SK-MEL-5 (cell line): ENCODE measurements at places on chromosomes 4 and X.

DNA sequence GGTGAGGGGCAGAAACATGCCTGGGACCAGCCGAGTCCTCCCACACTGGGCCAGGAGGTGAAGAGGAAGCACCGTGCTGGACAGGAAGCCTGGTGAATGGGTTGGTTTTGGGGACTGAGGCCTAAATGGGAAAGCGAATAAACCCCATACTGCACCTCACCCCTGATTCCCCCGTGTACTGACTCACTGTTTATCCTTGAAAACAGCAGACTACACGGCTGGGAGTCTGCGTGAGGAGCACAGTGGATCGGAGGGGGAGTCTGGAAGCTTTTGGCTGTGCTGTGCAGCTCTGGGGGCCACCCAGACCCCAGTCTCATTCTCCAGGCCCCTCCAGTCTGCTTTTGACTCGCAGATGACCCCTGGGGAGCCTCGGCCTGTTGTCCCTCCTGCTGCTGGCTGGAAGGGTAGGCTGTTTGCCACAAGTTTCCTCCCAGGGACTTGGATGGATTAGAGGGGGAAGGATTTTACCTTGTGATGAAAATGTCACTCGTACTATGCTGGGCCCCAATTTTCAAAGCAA is 90.0 kb downstream of the PSAPL1 start:
- DNase-seq: no peak

GRCh38 chr4:164748375-164748774 is 5.6 kb upstream of the SMIM31 start:
- DNase-seq: peak; percentile 51

DNA sequence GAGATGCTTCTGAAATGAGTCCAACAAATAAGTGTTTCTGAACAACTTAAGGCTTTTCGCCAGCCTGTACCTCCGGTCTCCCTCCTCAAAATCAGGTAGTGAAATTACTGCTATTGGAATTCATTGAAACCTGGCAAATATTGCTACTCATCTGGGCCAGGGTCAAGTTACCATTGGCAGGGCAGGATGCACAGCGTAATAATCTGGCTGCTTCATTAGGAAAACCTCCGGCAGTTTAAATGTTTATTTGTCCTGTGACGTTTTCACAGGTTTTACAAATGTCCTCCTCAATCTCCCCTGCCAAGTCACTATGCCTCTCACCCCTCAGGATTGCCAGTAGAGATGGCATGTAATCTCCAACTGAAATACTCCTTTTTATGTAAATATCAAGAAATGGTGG is 92.6 kb upstream of the KDR start:
- no peak for DNase-seq

- no peak for DNase-seq
Observed at GRCh38 chr4:24515698-24516097, 68.7 kb downstream of the DHX15 start.

GRCh38 chr4:111066447-111066846 is 443.6 kb upstream of the PITX2 start:
- no peak for DNase-seq

- peak; percentile 60 for DNase-seq
Observed at GRCh38 chrX:57918750-57919436, 8.6 kb upstream of the ZXDA start.

GRCh38 chr4:3468804-3469203 is 5.7 kb downstream of the DOK7 start:
- DNase-seq: no peak

GRCh38 chrX:107894038-107894437 is 68.4 kb downstream of the MID2 start:
- peak; percentile 64 for DNase-seq

DNA sequence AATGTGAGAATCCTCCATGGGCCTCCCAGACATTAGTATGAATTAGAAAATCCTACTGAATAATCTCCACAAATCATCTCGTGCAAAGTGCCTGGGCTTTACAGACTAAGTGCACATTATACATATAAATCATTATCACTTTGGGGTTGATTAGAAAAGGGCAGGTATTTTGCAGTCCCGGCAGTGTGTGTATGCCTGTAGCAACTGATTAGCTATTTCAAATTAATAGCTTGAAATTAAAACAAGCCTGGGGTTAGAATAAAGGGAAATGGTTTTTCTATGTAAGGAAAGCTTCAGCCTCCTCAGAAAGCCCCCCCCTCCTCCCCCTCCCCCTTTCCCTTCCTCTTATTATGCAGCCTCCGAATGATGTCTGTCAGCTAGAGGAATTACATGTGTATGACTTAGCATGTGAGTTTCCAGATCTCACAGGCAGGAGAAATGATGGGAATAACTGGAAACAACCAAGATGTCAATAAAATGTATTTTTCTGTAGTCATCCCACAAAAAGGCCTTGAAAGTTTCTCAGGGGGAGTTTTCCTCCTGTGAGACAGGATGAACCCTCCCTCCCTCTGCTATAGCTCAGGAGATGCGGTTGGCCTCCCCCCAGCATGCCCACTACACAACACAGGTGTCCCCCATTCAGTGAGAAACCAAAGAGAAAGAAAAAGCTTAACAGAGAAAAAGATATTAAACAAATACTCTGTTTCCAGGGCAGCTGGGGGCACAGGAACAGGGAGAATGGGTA is 41.2 kb upstream of the RASGEF1B start:
- no peak for DNase-seq

DNA sequence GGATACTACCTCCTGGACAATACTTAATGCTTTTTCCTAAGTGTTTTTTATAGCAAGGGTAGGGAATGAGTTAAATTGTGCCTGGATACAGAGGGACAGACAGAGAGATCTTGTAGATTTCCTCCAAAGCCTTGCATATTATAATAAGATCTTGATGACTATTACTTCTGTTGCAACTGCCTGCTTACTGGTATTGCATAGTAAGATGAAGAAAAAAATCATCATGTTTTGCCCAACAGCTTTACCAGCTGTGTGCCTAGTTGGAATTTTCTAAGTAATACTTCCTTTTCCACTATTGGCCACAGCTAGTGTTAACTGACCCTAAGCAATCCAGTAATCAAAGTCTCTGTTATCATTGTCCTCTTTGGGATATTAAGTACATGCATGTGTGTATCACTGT is 139.0 kb downstream of the DCK start:
- DNase-seq: no peak

DNA sequence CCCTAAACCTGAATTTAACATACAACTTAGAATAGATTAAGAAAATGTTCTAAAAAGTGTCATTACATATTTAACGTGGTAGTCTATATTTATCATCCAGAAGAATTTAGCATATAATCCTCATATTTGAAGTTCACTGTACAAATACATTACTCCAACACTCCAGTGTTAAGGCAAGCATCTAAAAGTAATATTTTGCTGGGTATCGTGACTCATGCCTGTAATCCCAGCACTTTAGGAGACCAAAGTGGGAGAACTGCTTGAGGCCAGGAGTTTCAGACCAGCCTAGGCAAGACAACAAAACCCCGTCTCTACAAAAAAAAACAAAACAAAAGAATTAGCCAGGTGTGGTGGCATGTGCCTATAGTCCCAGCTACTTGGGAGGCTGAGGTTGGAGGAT is 24.8 kb downstream of the LRBA start:
- no peak for DNase-seq

GRCh38 chrX:150581093-150581775 is 12.8 kb downstream of the MTM1 start:
- peak; percentile 12 for DNase-seq

- DNase-seq: no peak
Observed at GRCh38 chr4:99653916-99654315, 3.7 kb downstream of the C4orf54 start.

DNA sequence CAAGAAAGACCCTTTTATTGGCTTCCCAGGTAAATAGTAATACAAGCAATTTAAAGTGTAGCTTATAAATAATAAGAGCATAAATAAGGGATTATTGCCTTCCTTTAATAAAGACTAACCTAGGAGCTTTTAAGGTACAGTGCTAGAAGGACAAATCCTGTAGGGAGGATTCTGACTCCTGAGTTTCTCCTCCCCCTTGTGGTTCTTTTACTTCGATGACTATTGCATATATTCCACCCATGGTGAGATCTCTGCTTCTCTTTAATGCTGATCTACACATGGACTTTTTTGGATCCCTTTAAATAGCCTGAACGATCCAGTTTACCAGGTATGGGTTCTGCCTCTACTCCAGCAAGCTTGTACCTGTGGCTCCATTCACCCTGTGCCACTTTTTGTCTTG is 2.5 kb downstream of the GALNT7 start:
- peak; percentile 49 for DNase-seq

DNA sequence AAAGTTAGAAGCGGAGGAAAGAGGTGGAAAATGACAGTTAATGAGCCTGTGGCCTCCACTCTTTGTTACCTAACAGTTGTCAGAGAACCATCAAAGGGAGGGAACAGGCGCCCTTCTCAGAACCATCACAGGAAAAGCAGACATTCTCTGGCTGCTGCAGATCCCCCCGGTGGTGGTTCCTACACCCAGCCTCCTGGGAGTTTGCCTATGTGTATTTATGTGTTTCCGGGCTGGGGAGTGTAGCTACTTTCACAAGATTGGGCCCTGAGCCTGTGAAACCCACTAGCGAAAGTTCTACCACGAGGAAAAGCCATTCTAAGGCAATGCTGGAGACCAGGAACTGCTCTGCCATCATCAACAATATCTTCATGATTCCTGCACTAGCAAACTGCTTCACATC is 52.7 kb upstream of the BCOR start:
- DNase-seq: no peak

DNA sequence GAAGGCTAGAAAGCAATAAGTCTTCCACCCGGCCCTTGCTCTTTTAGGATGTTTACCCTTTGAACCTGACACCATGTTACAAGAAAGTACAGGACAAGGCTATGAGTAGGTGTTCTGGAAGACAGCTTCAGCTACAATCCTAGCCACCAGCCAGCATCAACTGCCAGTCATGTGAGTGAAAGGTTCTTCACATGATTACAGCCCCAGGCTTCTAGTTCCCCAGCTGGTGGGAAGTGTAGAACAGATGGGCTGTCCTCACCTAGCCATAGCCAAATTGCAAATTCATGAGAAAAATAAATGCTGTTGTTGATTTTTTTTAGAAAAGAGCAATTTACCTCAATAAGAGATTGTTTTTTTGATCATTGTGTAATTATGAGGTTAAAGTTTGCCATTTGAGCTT is 60.8 kb downstream of the GRXCR1 start:
- DNase-seq: peak; percentile 4

GRCh38 chr4:3498901-3499510 is 33.2 kb downstream of the LRPAP1 start:
- DNase-seq: no peak

- DNase-seq: no peak
Observed at GRCh38 chr4:15963576-15963975, 601 bp upstream of the FGFBP2 start.

- DNase-seq: no peak
Observed at GRCh38 chr4:31220921-31221320, 500.8 kb downstream of the PCDH7 start.

GRCh38 chr4:186771624-186772023 is 48.0 kb upstream of the FAT1 start:
- no peak for DNase-seq

- no peak for DNase-seq
Observed at GRCh38 chrX:100363896-100364295, 46.2 kb downstream of the PCDH19 start.

DNA sequence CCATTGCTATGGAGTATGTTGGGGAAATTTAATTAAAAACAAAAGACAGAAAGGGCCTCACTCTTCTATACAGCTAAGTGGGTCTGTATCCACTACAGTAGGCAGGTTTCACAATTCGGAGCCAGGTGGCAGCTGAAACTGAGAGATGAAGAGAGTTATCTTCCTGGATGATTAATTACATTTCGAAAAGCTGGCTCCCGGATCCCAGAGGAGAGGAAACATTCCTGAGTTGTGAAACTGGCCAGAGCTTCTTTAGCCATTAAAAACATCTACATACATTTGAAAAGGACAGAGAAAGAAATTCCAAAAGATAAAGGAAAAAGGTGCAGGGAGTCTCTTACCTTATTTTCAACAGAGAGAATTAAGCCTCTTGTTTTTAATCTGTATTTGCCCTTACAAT is 15.5 kb upstream of the PDZD4 start:
- no peak for DNase-seq

GRCh38 chr4:115090483-115091075 is 22.8 kb downstream of the NDST4 start:
- peak; percentile 50 for DNase-seq

DNA sequence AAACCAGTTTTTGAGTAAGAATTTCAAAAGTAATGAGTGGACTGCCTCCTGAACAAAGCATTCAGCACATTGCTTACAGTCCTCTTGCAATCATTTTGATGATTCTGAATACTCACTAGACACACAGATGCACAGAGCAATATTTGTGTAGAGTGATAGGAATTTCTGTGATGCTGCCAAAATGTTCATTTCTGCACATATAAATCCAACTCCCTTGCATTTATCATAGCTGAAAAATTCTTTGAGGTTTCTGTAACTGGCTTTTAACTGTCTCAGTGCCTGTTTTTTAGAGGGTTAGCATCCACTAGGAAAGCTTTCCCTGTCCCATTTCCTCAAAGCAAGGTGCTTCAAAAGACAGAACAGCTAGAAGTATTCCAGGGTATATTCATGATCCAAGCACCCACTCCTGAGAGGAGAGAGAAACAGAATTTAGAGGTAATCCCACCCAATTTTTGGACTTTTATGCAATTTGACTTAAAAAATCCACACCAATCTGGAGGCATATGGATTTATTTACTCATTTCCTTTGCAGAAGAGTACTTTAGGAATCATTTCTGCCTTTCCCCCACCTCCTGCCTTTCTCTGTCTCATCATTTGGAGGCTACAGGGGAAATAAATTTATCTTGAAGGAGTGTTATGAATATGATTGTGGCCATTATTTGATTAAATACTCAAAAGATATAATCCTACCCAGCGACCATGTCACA is 234.5 kb upstream of the SLIT2 start:
- no peak for DNase-seq

DNA sequence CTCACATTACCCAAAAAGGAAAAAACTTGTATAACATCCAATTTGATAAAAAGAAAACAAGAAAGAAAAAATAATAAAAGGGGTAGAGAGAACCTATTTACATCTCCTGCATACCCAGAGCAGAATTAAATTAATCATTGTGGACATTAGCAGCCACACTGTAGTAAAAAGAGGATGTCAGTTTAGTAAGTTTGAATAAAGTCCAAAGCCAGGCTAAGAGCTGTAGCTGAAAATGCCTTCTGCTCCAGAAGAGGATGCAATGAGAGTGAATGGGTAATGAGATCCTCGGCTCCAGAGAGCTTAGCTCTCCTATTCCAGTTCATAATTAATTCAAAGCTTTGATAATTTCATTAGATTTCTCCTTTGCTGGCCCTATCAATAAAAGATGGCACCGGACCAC is 78.2 kb downstream of the SLC10A7 start:
- DNase-seq: no peak
